CD4-positive, alpha-beta T cell (primary cell): ENCODE measurements at places on chromosomes 6 and 20.

DNA sequence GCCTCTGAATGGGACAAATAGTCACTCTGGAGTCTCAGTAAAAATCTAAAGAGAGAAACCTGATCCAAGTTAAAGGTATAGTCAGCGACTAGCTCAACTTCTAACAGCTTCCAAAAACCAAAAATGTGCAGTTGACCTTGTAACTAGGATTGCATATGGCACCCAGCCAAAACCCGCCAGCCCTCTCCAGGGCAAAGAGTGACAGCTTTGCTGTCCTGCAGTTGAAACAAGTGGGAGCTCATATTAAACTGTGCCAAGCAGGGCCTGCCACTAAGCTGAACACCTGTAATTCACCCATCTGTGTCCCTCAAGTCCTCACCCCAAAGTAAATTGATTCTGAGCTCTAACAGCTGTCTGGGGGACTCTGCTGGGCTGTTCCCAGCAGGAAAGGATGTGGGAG lies 695.3 kb downstream of the MAFB start:
- no peak for DNase-seq

DNA sequence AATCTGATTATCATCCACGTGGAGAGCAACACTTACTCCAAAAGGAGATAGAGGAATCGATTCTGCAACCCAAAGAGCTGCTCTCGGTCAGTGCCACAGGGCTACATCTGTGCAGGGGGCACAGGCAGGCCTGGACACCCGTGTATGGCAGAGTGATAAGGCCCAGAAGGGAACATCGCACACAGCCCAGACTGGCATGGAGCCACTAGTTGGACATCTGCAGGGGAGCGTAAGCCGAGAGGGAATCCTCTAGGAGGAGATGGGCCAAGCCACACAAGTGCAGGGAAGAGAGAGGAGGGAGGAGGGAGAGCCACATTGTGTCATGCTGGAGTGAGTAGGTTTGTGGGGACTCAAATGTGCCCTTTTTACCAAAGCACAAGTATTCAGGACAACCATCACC lies 50.4 kb upstream of the ENTPD6 start:
- DNase-seq: no peak

- no peak for DNase-seq
Measured at GRCh38 chr20:15252304-15252703, 914.9 kb upstream of the FLRT3 start.

DNA sequence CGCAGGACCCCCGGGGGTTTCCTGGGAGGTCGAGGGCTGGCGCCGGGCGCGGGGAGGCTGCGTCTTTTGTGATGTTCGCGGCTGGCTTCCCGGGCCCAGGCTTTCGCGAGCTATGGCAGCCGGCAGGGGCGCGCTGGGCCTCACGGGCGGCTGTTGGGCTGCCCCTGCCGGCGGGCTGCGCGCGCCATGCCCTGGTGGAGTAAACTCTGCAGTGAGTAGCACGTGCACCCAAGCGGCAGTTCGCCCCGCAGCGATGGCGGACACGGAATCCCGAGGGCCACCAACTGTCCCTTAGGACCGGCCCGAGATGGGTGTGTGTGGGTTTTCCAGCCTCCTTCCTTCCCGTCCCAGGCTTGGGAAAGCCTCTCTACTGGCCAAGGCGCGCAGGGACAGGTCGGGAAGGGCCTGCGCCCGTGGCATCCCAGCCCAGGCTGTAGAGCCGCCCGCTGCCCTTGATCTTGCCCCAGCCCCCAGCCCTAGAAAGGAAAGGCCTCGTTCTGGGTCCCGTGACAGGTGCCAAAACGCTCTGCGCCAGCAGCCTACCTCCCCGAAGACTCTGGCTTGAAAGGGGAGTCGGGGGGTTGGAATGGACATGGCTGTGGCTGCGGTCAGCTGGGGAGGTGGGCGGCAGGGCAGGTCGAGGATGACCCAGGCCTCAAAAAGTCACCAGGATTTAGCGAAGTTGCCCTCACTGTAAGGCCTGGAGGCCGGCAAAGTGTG lies 49.7 kb downstream of the ZBTB2 start:
- no peak for DNase-seq

DNA sequence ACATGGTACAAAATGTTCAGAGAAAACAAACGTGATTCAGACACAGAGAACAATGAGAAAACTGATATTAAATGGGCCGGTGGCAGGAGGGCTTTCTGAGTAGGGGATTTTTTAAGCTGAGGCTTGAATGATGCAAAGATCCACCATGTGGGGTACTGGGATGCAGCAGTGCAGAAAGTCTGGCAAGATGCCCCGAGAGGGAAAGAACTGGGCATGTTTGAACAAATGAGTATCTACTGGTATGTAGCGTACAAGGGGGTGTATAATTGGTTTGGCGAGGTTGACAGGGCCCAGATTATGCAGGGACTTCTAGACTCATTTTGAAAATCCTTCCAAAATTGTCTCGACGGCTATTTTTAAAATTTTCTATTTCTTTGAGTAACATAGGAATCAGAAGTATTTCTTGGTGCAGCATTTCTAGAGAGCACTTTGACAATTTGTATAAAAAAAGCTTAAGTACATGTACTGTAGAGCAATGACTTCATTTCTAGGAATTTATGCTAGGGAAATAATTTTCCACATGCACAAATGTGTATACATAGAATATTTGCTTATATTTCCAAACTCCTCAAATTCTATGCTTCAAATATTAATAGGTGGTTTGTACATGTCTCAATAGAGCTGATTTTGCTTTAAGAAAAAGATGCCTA lies 119.6 kb upstream of the DOK5 start:
- no peak for DNase-seq

GRCh38 chr6:131631625-131632289 lies 3.7 kb upstream of the MED23 start:
- DNase-seq: no peak

DNA sequence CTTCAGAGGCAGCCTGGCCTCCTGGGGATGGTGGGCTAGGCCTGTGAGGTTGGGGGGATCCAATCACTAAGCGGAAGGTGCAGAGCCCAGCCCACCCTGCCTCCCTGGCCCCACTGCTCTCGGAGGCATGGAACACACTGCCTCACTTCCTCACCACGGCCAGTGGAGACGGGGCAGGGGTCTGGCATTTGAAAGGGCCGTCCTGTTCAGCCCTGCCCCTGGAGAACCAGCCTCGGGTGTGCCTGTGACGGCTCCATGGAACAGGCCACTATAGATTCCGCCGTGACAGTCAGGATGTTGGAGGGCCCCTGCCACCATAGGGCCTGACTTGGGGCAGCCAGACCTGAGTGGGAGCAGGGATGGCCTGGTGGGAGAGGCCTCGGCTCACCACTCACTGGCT lies 110.2 kb downstream of the DACT2 start:
- no peak for DNase-seq

GRCh38 chr20:8664778-8665177 lies 404.1 kb upstream of the PLCB4 start:
- no peak for DNase-seq

DNA sequence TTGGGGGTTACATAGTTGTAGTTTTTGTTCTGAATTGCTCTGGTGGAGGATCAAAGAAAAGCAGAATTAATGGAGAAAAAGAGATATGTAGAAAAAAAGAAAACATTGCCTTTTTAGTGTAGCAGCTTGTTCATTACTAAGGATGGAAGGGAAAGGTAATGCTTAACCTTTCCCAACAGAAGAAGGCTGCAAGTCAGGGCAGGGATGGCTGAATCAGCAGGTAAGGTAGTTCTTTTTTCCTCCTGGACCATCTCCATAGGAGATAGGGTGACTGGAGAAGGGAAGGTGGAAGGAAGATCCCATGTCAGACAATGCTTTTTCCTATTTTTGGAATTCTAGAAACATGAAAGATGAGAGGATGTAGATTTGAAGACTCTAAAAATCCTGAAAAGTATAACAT lies 79.4 kb upstream of the SUPT3H start:
- no peak for DNase-seq

- DNase-seq: no peak
Measured at GRCh38 chr6:128827675-128828464, 55.1 kb upstream of the LAMA2 start.

GRCh38 chr6:9537381-9537780 lies 877.5 kb downstream of the TFAP2A start:
- no peak for DNase-seq

- no peak for DNase-seq
Measured at GRCh38 chr6:132115714-132116366, 164.7 kb upstream of the CCN2 start.

- DNase-seq: no peak
Measured at GRCh38 chr20:48603116-48603818, 224.5 kb downstream of the PREX1 start.

DNA sequence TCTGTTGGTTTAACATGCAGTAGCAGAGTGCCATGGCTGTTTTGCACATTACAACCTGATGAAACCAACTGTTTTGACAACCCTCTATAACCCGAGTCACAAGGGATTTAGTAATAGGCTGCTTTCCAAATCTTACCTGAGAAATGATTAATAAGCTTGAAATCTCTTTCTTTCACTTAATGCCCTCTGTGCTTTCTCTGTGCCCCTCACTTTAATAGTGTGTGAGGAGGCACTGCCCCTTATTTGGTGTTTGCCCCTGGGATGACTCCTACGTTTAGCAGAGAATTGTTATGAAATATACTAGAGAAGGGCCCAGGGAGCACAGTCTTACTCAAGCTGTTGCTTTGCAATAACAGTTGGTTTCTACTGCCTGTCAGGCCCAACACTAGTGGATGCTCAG lies 31.0 kb upstream of the PTCHD4 start:
- DNase-seq: no peak

GRCh38 chr6:124870611-124871459 lies 91.4 kb upstream of the RNF217 start:
- DNase-seq: no peak

DNA sequence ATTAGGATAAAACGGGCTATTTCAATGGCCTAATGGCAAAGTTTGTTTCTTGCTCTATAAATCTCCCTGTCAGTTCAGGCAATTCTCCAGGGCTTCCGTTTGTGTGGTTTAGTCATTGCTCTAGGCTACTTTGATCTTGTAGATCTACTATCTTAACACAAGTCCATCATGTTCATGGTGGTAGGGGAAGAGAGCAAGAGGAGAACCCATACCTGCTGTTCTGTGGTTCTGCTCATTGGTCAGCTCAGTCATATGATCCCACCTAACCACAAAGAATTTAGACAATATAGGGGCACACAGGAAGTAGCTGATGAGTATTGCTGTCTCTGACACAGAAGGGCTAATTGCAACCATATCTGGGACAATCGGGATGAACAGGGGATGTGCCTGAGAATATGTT lies 4.9 kb upstream of the DEK start:
- DNase-seq: no peak

DNA sequence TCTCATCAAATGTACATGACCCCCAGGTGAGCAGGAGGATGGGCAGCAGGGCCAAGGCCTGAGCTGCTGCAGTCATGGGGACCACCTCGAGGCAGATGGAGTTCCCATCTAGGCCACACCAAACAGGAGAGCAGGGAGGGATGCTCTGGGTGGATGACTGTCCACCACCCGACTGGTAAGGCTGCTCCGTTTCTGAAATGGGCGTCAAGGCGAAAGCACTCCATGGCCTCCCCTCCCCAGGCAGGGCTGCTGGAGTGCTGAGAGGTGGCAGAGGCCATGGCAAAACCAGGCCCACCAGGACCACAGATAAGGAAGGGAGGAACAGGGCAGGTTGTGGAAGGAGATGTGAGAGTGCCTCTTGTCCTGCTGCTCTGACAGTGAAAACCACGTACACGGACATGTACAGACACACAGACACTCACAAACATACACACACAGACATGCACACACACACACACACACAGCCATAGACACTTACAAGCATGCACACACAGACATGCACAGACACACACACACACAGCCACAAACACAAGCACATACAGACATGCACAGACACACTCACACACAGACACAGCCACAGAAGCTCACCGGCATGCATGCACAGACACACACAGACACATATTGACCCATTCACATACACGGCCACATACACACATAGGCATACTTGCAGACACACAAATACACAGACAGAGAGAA lies 93.2 kb downstream of the PSMG4 start:
- DNase-seq: no peak

- DNase-seq: no peak
Measured at GRCh38 chr20:53175135-53175780, 203.1 kb downstream of the TSHZ2 start.

GRCh38 chr20:17657079-17657825 lies 24.8 kb downstream of the RRBP1 start:
- DNase-seq: no peak

GRCh38 chr6:150586850-150587359 lies 12.8 kb upstream of the PLEKHG1 start:
- DNase-seq: no peak

DNA sequence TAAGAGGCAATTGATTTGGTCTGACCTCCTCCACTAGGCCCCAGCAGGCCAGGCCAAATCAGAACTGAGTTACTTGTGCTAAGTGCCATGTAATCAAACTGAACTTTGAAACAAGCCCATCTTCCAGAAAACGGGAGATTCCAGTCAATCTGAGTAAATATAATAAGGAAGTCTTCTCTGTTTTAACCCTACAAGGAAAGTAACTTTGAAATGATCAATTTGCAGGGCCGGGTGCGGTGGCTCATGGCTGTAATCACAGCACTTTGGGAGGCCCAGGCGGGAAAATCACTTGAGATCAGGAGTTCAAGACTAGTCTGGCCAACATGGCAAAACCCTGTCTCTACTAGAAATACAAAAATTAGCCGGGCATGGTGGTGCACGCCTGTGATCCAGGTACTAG lies 2.0 kb upstream of the SHLD1 start:
- DNase-seq: no peak

- DNase-seq: no peak
Measured at GRCh38 chr6:101011186-101011585, 130.1 kb upstream of the ASCC3 start.

DNA sequence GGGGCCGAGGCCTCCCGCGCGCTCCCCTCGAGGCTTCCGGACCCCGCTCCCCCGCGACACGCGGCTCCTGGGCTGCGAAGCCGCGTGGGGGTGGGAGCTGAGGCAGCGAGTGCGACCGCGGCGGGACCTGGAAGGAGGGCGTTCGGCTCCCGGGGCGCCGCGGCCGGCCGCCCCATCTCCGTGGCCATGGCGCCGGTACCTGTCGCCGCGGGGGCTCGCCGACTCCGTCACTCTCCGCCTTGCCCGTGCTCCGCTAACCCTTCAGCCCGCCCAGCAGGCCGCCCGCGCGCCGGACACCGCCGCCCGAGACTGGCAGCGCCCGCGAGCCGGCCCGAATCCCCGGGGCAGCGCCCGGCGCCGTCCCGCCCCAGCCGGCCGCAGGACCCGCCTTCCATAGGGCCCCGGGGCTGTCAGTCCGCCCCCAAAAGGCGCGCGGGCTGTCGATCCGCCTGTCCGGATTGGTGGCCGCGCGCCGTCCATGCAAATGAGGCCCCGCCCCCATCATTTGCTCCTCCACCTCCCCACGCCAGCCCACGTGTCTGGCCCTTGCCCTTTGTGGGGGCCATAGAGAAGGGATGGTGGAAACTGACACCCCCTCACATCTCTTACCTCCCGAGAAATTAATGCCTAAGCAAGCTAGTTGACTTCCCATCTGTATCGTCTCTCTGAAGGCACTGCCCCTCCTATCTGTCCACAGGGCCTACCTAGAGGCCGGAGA lies at the start of gene FKBP5:
Gene FKBP5, minus strand, starts transcription at position 311 of the 718 bp plus-strand sequence. CDS start 46,091 bp downstream, outside the sequence.
- DNase-seq: peak; percentile 88

DNA sequence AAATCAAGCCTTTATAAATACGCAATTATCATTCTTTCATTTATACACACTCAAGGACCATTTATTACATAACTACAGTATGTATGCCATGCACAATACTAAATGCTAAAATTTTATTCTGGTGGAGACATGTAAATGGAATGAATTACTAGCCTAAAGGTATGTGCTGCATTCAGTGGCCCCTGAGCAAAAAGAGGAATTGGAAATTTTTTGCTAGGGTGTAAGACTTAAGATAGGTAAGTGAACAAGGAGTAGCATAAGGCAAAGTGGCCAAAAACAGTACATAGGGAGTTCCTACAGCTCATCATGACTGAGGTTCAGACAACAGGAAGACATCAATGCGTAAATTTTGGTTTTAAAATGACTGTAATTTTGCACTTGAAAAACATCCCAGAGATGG lies 2.3 kb upstream of the MTFR2 start:
- peak; percentile 33 for DNase-seq
